ENCODE measurements at places on chromosomes 4 and X. TPM values are rescaled to one million over a fixed set of nuclear protein-coding genes. Genes with fewer than 3 reads are reported as not detected.

COL25A1 gene
- 0.20 TPM for total RNA-seq

USP17L5 gene
- total RNA-seq = not detected

S100G gene
- not detected for total RNA-seq

FRMPD4 gene
- total RNA-seq = 0.06 TPM

ARMCX2 gene
- total RNA-seq = 10.6 TPM

FAM184B gene
- not detected for total RNA-seq

MAGEB10 gene
- not detected for total RNA-seq

HOPX gene
- 7.5 TPM for total RNA-seq

LPAR4 gene
- total RNA-seq = 0.12 TPM

HHIP gene
- 9.6 TPM for total RNA-seq

GRCh38 chr4:24126776-24127175 is 236.9 kb upstream of the PPARGC1A start:
- no peak for DNase-seq

DNA sequence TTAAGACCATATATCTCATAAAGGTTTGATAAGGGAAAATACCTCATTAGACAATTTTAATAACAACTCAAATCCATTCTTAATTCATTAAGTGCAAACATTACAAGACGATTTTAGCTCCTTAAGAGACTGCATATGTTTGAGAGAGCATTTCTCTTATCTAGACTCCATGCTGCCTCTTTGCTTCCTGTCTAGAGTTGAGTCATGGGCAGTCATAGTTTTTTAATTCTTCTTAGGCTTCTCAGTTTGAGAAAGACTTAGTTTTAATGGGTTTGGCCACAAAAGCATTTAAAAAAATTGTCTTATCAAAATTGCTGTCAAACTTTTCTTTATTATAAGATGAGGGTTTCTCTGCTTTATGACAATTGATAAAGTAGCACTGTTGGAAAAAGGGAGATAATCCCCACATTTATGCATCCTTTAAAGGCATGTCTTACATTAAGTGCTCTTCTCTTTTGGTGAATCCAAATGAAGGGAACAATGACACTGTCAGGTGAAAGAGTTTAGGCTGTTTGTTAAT is 713.4 kb downstream of the PCDH18 start:
- no peak for DNase-seq

DNA sequence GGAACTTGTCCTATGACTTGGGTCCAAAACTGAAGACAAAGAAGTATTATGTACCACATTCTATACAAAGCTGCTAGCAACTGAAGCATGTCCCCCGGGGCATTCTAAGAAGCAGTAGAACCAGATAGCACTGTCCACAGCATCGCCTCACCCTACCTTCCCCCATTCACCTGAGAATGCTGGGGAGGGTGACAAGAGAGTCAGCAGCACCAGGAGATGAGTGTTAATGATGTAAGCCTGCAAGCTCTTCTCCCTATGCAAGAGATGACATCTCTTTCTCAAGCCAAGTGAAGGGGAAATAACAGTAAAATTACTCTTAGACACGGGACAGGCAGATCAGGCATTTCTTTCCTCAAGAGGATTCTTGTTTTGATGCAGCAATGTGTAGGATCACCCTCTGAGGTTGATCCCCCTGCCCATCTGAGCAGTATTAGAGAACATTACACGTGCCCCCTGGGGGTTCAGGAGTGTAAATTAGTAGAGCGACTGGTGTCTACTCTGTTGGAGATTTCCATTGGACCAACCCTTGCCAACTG is 13.9 kb upstream of the TLR1 start:
- no peak for DNase-seq

DNA sequence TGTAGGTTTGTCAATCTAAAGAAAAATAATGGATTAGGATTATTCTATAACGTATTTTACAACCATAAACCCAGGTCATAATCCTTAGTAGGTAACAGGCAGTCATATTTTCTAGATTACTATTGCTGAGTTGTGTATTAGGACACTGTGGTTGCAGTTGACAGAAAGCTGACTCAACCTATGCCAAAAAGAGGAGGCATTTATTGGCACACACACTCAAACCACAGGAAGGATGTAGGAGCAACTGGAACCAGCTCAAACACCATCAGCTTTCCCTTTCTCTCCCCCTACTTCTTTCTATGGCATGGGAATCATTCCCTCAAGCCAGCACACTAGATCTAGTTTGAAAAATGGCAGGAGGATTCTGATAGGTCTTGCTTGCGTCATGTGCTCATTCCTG is 136.4 kb upstream of the FAM9C start:
- DNase-seq = no peak

- DNase-seq = no peak
Measured at GRCh38 chr4:42331040-42331439, 66.2 kb upstream of the SHISA3 start.

DNA sequence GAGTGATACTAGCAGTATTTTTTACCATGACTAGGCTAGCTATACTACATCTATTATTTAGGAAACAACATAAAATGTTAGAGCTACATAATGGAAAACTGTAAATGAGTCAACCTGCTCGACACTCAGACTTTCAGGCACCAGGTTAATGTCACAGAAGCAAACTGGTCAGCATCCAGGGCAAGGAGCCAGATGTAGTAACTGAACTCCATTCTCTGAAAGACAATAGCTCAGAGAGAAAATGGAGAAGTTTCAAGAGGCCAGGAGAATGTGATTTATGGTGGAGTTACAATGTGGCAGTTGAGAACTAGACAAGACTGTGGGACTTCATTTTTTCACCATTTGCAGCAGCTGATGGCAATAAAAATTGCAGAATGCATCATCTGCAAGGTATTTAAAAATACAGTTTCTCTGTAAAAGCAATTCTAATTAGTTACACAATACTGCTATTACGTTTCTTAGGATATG is 342.7 kb upstream of the PABPC4L start:
- DNase-seq = no peak

- no peak for DNase-seq
Measured at GRCh38 chrX:30904632-30905031, 15.6 kb upstream of the TAB3 start.

GRCh38 chrX:44042116-44042515 is 68.9 kb upstream of the NDP start:
- DNase-seq = no peak

- no peak for DNase-seq
Measured at GRCh38 chr4:85824166-85824945, 349.4 kb downstream of the ARHGAP24 start.

DNA sequence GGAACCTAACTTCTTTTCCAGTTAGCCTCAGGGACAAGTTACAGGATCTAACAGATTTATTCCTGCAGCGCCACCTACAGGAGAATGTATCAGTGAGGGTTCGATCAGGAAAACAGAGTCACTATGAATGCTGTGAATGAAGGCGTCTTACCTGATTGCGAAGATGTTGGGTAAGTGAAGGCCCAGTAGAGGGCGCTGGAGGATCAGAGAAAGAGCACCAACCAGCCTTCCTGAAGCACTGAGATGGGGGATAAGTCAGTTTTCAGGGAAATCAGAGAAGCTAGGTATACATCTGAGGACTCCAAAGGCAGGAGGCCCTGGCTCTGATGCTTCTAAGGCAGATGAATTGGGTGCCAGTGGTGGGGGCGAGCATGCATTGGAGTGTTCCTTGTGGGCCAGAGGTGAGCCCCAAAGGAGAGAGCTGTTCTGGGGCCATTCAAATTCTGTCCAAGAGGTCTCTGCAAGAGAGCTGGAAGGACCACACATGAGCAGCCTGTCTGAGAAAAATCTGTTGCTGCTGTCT is 169.9 kb upstream of the AADAT start:
- peak; percentile 79 for DNase-seq

GRCh38 chr4:77006753-77007353 is 57.3 kb downstream of the SEPTIN11 start:
- no peak for DNase-seq

DNA sequence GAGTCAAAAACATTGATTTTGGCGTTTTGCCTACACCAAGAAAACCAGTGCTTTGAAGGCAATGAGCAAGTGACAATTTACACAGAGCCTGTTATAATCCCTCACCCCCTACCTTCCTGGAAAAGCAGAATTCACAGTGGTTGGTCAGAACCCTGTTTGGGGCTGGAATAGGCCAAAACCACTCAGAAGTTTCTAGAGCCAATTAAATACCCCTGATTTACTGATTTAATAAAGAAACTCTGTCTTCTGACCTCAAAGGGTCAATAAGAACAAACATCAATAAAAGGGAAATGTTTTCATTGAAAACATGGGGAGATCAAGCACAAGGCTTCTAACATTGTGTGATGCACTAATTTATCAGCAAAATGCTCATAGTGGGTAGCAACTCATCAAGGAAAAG is 116.3 kb downstream of the UNC5C start:
- DNase-seq = no peak

- no peak for DNase-seq
Measured at GRCh38 chr4:1166509-1167243, 5.7 kb downstream of the SPON2 start.

- no peak for DNase-seq
Measured at GRCh38 chr4:57303012-57303751, 193.0 kb upstream of the IGFBP7 start.
